ENCODE measurements at places on chromosomes 4 and X.

DNA sequence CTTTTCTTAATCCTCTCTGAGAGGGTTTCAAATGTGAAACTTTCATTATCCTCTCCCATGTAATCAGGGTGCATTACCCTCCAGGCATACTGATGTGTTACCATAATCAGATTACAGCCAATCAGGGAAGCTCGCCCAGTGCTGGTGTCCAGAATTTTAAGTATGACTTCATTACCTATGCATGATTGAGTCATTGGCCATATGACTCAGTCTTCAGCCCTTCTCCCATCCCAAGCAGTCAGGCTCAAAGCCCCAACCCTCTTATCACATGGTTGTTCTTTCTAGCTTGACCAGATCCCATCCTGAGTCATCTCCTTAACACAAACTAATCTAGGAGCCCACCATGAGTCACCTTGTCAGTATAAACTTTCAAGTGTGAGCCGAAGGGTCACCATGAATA, 1668.1 kb upstream of the AGA start:
- peak; percentile 40 for DNase-seq

GRCh38 chr4:52780206-52780605, 29.0 kb upstream of the ERVMER34-1 start:
- DNase-seq: no peak

DNA sequence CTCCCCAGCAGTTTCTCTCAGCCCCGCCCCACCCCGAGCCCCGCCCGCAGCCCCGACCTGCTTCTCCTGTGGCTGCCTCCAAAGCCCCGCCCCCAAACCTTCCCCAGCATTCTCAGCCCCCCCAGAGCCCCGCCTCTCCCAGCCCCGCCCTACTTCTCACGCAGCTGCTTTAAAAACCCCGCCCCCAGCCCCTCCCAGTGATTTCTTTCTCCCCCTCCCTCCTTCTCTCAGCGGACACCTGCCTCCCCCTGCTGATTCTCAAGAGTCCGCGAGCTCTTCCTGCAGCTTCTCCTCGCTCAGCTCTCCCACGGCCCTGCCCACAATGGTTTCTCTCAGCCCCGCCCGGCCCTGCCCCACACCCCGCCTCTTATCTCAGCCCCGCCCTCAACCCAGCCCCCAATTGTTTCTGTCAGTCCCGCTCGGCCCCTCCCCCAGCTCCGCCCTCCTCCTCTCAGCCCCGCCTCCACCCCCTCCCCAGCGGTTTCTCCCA, 636 bp upstream of the EOLA1 start:
- DNase-seq: peak; percentile 87

GRCh38 chr4:182489607-182490006, 246.4 kb downstream of the TENM3 start:
- no peak for DNase-seq

DNA sequence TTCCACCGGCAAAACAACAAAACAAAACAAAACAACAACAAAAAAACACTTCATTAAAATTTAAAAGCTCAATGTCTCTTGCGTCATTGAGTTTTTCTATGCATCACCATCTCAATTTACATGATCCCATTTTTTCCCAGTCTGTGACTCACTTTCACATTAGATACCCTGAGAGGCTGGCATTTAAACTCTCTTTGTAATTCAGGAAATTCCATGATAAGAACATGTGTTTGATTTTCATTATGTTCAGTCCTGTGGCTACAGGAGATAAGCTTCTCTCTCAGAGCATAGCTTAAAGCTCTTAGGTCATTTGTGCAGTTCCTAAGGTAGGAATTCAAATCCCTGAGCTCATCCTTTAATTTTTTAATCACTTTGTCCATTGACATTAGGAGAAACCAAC, 104.6 kb downstream of the NBDY start:
- DNase-seq: no peak

GRCh38 chr4:153790962-153791551, 2.2 kb upstream of the SFRP2 start:
- peak; percentile 53 for DNase-seq

DNA sequence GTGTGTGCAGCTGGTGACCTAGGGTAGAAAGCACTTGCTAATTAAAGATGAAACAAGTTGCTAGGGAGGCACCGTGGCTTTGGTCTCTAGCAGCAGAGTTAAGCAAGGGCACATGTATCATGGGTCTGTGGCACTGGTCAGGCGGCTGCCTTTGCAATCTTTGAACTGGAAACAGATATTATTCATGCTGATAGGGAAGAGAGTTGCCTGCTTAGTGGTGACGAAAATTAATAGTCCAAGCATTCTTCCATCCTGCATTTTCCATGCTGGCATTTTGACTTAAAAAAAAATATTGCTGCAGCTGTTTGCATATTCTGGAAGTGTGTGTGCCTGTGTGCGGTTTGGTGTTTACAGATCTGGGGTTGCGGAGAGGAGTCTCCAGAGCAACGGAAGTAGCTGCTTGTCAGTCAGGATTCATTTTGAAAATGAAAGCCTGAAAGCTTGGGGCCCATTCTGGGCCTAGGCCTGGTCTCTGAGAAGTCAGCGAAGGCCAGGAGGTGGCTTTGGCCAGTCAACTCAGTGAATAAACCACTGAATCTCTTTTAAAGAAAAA, 2.3 kb upstream of the SOWAHD start:
- DNase-seq: no peak

DNA sequence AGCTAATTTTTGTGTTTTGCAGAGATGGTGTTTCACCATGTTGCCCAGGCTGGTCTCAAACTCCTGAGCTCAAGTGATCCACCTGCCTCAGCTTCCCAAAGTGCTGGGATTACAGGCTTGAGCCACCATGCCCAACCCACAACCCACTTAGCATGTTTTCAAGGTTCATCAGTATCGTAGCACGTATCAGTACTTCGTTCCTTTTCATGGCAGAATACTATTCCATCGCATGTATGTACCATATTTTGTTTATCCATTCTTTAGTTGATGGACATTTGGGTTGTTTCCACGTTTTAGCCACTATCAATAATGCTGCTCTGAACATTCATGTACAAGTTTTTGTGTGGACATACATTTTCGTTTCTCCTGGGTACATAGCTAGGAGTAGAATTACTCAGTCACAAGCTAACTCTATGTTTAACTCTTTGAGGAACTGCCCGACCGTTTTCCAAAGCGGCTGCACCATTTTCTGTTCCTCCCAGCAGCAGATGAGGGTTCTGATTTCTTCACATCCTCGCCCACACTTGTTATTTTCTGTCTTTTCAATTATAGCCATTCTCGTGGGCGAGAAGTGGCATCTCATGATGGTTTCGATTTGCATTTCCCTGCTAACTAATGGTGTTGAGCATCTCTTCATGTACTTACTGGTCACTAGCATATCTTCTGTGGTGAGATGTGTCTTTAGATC, 32.5 kb downstream of the MAN2B2 start:
- DNase-seq: no peak
